ENCODE measurements at places on chromosomes 6 and 20.

GRCh38 chr6:53244958-53245357 lies 96.3 kb upstream of the GCM1 start:
- no peak for DNase-seq

- no peak for DNase-seq
Observed at GRCh38 chr20:37421060-37421905, 75.3 kb downstream of the SRC start.

GRCh38 chr6:161598896-161599295 lies 325.0 kb upstream of the AGPAT4 start:
- DNase-seq = no peak

DNA sequence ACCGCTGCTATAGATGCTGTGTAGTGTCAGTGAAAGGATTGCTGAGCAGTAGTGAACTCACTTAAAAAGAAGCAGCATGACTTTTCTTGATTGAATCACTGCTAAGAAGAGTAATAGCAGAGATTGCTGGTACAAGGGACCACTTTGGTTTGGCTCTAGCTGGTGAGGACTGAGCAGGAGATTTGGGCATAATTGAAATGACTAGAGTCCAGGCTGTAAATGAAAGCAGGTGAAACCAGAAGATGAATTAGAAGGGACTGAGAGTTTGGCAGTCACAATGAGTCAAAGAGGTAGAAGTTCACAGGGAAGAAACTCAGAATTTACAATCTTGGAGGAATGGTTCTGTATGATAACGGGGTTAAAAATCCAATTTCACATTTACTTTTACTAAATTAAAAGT lies 19.1 kb upstream of the REV3L start:
- no peak for DNase-seq

DNA sequence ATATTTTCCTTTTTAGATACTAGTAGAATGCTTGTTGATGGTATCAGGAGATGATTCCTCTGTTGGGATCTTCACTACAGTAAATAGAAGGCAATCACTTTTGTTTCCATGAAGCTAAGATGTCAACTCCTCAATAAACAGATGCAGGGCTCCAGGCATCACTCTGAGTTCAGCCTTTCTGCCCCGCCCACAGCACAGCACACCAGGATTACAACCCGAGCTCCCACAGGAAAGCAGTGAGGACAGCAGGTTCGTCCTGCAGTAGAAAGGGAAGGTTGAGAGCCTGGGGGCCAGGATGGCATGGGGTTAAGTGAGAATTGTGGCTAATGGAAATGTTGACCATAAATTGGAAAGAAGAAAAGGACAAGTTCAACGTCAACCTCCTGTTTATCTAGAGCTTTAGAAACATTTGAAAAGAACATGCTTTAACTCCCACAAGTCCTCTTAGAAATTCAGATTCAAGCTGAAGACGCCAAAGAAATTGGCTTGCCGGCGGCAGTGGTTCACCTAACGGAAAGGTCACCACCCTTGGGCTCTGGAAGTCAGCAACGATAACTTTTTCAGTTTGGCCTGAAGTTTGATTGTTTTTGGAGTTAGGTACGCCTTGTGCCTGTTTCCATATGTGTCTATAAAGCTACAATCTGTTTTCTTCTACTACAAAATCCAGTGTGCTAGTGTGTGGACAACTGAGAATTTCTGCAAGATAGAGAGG lies 144.4 kb upstream of the PDE10A start:
- DNase-seq = no peak

GRCh38 chr20:17619351-17620093 lies 49.6 kb downstream of the DSTN start:
- DNase-seq = no peak

- DNase-seq = no peak
Observed at GRCh38 chr6:24147511-24148153, 21.6 kb downstream of the NRSN1 start.

GRCh38 chr6:146908786-146909185 lies 295.4 kb upstream of the STXBP5 start:
- no peak for DNase-seq

- DNase-seq = no peak
Observed at GRCh38 chr20:36477475-36477874, 63.8 kb upstream of the MYL9 start.

DNA sequence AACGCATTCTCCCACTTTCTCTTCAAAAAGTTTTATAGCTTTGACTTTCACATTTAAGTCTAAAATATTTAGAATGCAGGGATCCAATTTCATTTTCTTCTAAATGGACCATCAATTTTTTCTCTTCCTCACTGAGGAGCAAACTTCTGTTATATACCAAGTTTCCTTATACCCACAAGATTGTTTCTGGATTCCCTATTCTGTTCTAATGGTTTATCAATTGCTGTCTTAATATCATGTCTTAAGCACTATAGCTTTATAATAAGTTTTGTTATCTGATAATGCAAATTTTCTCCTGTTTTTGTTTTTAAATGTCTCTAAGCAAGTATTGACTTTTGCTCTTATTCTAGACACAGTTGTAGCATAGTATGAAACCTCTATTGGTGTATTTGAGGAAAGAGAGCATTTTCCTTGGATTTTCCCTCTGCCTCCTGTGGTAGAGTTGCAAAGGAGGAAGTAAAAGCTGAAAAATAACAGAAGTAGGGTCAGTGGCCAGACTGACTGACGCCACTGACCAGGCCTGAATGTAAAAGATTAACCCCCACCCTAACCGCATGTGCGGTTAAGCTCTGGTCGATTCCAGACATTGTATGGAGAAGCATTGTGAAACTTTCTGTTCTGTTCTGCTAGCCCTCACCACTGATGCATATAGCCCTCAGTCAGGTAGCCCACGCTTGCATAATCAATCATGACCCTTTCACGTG lies 40.3 kb downstream of the GPX5 start:
- no peak for DNase-seq

DNA sequence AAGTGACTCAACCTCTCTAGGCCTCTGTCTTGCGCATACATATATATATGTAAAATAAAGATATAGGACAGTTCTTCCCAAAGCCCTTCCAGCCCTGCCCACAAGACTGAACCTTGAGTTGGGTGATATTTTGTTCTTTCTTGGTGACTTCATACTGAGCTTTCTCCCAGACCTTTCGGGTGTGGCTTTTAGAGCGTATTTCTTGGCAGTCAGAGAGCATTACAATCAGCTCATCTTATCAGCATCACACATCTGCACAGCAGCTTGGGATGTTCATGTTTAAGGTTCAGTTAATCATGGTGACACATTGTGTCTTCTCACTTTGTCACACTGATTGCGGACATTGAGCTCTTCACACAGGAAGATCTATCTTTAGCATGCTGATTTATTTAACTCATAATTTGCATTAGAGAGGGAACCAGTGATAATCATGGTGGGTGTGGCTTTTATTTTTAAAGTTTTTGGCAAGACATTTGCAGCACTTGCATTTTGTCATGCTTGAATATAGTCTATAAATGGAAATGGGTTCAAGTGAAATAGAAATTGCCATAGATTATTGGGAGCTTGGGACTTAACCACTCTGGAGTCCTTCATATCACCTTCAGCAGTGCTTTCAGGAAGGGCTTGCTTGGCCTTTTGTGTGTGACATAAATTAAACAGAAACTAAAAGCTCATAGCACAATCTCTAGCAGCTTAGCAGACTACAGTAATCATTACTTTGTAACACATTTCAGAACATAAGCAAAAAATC lies 8.3 kb downstream of the KIF3B start:
- DNase-seq = no peak

DNA sequence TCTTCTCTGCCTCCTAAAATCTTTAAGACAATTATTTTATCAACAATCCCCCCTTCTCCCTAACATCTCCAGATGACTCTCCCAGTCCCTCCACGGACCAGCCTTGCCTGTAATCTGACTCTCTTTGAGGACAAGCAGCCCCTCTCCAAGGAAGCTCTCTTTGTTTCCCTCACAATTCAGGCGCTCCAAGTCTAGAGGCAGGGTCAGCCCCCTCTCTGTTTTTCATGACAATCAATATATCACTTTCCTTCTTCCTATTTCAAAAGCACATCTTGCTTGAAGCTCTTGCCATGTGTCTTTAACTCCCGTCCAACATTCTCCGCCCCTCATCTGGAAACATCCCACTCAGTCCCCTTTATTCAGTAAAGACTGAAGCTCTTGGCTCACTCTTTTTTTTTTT lies 393.4 kb upstream of the SULF2 start:
- no peak for DNase-seq

DNA sequence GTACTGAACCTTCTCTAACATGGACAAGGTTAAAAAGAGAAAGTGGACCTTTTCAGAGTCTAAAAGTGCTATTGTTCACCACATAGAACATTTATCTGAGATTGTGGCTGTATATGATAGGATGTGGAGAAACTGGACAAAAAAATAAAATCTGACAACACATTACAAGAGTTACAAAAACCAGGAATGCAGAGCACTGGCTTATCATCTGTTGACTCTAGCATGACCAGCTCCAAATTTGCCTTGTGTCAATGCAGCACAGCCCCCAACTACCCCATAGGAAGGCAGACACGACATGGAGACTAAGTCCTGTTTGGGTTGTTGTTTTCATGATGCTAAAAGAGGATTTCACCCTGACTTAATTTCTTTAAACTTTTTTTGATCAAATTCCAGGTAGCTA lies 436.9 kb upstream of the MARCKS start:
- DNase-seq = no peak

- no peak for DNase-seq
Observed at GRCh38 chr6:153145591-153145990, 14.5 kb upstream of the RGS17 start.

DNA sequence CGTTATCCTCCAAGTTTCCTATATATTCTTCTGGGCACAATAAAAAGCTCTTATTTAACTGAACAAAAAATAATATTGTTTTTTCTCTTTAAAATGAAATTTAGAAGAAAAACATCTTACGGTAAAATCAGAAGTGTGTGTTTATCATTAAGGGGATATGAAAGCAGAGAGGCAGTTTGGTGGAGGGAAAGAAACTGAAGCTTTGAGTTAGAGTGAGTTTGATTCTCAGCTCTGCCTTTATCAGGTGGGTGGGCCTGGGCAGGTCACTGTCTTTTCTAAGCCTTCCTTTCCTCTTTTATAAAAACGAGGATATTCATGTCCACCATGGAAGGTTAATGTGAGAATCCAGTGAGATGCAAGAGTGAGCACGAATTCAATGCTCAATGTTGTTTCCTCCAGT lies 379.8 kb upstream of the CNR1 start:
- no peak for DNase-seq

DNA sequence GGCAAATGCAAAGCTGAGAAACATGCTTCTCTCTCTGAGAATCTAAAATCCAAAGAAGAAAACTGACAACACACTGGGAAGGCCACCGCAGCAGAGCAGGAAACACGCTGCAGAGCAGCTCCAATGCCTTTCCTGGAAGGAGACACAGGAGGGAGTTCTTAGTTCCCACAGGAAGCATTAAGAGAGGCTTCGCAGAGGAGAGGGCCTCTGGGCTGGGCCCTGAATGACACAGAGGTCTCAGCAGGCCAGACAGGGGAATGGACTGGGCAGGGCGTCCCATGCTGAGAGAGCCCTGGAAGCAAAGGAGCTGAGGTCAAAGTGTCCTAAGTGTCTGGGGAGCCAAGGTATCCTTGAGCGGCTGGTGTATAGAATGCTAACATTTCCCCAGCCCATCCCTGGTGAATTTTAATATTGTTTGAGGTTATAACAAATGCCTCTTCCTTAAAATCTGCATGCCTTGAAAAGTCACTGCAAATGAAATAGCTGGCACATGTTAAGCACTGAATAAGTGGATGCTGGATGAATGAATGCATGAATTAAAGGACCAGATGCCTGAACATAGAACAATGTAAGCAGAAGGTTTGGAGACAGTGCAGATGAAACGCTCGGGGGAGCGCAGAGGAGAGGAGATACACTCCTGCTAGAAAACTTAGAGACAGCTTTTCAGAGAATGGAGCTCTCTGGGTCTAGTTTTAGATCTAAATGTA lies 110.0 kb upstream of the SYNDIG1 start:
- no peak for DNase-seq

DNA sequence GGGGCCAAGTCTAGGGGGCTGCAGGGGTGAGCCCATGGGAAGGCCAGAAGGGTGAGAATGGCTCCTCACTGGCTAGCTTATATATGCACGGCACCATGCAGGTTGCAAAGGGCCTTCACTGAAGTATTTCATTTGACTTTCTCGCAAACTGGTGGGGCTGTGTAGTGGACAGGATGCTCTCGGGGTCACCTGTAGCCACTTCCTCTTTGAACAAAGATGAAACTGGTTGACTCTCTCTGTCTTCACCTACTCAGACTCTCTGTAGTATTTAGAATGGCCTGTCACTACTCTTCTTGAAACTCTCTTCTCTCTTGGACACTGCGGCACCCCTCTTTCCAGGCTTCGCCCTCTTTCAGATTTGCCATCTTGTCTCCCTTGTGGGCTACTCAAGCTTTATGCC lies 560.5 kb downstream of the PKHD1 start:
- no peak for DNase-seq

DNA sequence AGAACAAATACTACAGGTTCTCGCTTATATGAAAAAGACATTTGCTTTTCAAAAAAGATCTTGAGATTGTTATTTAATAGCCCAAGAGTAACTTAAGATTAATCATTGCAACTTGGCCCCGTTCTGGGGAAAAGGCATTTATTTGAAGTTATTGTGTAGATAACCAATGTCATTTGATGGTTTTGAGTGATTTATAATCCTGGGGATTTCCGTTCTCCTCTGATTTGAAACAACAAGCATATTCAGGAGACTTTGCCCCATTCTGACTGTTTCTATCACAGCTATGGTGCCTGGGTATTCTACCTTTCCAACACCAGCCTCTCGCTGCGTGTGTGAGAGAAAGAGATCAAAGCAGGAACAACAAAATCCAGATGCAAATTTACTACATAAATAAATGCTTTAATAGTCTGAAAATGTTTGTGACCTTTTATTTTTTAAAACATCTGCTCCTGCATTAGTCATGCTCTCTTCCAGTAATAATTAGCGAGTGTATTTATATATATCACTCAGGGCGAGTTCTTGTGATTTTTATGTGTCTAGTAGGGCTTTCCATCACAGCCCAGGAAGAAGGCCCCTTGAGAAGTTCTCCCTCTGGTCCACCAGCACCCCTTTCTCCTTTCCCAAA lies 197.9 kb upstream of the FOXQ1 start:
- no peak for DNase-seq

DNA sequence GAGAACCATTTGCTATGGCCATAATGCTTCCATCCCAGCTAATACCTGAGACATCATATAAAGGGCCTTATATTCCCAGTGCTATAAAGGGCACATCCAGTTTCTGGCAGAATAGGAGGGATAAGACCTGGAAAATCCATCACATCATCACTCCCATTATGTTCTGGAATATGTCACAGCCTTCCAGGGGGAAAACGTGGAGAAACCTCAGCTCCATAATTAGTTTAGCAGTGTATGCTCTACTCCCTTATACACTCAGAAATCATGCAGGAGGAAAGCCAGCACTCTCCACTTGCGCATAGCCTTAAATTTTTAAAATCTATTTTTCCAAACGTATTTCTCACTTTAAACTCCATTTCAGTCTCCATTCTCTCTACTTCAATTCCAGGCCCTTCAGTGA lies 140.9 kb downstream of the ADGB start:
- no peak for DNase-seq

GRCh38 chr20:50297498-50298376 lies 107.1 kb downstream of the CEBPB start:
- no peak for DNase-seq

DNA sequence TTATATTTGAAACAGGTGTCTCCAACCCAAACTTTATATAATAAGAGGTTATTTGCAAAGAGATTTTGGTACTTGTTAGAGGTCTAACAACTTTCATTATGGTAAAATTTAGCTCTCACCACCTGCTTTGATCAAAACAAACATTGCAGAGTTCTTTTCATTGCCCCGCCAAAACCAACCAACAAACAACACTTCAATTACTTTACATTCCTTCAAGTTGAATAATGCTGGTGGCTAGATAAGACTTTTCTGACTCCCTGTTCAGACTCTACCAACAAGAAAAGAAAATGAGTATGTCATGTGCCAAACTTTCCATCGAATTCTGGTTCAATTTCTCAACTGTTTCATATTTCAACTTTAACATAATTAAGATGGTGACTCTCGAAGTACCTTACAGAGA lies 311.1 kb downstream of the ADGRG6 start:
- DNase-seq = no peak
